ENCODE measurements at places on chromosomes 6 and 20.

DNA sequence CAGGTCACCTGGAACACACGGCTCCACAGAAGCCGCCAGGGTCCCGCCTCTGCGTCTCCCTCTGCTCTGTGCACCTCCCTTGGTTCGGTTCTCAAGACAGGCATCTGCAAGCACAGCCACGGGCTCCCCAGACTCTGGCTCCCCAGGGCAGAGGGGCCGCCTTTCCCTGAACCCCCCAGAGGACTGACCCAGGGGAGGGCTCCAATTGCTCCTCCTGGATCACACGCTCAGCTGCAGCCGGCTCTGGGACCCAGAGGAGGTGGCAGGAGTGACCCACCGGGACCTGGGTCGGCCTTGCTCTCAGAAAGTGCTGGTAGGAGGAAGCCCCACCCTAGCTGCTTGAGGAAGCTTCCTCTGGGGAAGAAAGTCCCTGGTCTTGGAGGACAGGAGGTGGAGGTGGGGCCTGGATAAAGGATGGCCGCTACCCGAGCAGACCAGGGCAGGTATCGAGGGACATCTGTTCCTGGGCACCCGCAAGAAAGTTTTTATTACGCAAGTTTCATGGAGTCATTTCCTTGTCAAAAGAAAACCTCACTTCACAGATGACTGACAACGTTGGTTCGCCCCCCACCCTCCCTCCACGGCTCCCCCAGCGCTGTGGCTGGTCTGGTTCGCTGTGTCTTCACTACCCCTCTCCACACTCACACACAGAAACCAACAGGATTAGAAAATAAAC, 103.9 kb upstream of the AFDN start:
- no peak for DNase-seq

DNA sequence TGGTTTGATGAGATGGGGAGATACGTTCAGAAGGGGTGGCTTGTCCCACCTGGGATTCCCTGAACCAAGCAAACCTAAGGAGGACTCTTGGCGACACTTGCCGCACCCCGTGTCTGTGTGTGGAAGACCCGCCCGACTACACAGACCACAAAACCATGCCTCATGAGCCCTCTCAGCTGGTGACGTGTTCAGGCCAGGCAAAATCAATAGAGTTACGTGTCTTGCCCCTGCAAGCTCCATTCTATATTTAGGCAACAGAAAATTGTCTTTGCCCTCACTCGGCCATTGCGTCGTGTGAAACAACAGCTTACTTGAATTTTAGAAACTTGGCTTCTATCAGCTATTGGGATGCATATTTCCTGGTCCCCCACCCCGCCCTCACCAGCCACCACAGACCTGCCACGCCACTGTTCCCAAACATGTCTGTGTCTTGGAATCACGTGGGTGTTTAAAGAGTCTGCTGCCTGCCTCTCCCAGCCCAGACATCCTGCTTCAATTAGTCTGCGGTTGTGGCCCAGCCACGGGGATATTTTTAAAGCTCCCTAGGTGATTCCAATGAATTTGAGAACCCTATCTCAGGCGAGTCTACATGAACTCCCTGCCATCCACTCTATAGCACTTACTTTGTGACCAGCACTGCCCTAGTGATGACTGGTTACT, 279.2 kb upstream of the EXOC2 start:
- no peak for DNase-seq

DNA sequence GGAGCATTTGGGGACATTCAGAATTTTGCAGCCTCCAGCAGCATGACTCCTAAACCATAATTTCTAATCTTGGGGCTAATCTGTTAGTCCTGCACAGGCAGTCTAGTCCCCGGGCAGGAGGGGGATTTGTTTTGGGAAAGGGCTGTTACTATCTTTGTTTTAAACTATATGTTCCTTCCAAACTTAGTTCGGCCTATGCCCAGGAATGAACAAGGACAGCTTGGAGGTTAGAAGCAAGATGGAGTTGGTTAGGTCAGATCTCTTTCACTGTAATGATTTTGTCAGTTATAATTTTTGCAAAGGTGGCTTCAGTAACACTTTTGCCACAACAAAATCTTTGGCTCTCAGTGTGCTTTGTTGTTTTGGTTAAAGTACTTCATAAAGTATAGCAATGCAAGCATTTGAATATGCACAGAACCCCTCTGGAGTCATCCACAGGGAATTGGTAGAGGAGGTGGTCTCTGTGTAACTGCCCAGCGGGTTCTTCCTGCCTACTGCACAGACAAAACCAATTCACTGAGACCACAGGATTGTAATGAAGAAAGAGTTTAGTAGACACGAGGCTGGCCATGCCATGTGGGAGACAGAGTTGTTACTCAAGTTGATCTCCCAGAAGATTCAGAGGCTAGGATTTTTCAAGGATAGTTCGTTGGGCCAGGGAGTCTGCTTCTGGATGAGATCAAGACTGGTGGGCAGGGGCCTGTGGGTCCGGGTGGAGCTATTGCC, 224.1 kb upstream of the MYLIP start:
- no peak for DNase-seq

- DNase-seq: no peak
Observed at GRCh38 chr20:955111-955510, 39.0 kb upstream of the ANGPT4 start.

GRCh38 chr6:104951677-104952076, 5.2 kb upstream of the LIN28B start:
- DNase-seq: no peak

DNA sequence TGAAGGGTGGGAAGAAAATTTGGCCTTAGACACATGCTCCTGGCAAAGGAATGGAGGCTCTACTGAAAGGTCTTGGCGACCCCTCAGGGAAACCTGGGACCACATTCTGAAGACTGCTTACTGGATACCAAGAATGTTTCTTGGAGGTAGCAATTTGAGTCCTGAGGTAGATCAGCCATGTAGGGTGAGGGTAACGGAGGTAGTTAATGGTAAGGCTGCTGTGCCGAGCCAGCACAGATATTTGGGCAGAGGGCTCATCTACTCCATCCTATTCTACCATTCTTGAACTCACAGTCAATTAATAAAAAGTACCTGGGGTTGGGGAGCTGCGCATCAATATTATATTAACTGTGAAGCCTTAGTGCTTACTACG, 401 bp upstream of the PHF3 start:
- no peak for DNase-seq

DNA sequence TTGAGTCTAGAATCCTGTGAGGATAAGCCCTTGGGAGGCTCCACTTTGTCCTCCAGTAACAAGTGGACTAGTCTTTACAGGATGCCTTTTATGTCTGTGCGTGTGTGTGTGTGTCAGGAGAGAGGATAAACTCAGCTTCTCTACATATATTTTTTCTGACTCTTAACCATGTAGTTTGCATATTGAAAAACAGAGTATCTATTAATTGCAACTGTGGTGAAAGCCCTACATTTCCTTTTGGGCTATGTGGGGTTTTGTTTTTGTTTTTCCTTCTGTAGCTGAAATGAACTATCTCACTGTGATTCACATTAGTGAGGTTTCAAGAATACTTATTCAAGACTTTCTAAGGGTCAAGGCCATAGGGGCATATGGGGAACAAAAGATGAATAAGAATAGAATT, 17.7 kb downstream of the TPBG start:
- DNase-seq: no peak

DNA sequence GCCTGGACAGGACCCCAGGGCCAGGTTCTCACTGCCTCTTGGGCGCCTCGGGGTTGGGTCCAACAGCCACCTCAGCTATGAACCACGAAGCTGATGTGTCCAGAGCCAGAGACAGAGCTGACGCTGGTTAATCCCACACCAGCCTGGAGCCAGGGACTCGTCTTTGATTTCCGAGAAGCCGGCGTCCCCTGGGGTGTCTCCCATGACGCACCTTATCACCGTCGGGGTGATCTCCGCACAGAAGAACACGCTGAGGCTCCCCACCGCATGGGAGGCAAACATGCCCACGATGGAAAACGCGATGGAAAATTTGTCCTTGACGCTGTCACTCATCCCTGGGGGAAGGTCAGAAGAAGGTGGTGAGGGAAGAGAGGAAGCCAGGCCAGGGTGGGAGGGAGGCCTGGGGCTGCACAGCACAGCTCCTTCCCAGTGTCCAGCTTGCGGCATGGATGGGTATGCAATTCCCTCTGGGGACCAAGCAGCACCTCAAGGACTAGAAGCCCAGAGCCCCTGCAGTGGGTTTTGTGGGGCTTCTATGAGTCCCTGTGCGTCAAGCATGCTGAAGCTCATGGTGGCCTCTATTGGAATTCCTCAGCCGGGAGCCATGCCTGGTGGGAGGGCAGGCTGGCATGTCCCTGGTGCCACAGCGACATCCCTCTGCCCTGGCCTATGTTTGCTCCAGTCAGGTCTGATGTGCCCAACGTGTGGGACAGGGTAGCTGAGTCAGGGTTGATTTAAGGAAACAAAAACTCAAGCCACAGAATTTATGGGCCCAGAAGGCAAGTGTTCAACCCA, 25.1 kb downstream of the PSMG4 start:
- DNase-seq: no peak

- peak; percentile 72 for DNase-seq
Observed at GRCh38 chr6:45576648-45577624, 199.2 kb upstream of the SUPT3H start.

- DNase-seq: peak; percentile 80
Observed at GRCh38 chr20:3777716-3778629, 3.3 kb downstream of the SPEF1 start.

DNA sequence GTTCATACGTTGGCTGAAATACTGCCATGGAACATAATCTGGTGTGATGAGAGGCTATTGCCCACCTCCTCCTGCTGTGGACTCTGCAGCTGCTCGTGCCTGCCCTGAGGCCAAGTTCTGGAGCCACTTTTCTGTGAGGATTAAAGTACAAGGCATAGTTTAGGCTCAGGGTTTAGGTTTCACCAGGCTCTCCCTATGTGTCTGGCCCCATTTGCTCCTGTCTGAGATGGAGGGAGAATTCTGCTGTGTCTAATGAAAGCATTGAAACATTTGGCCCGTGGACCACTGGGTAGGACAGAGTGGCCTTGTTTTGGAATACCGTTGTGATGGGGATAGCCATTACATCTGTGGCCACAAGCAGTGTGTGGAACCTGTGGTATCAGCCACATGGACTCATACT, 5.9 kb downstream of the WRNIP1 start:
- DNase-seq: no peak

- DNase-seq: peak; percentile 39
Observed at GRCh38 chr6:4805553-4806336, 29.5 kb downstream of the CDYL start.

DNA sequence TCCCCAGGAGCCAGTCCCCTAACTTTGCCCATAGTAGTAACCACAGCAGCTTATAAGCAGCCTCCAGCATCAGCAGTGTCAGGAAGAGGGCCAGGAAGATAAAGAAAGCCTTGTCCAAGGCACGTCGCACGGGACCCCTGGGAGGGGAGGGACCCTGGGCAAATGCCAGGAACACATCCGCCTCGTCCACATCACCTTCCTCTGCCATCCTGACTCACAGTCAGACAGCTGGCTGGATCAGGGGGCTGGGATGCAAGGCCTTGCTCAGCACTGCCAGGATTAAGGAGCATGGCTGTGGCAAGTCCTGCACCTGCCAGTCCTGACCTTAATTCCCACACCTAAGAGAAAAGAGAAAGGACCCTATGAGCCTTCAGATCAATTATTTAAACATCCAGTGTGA, 11.5 kb upstream of the ZBTB22 start:
- DNase-seq: no peak

DNA sequence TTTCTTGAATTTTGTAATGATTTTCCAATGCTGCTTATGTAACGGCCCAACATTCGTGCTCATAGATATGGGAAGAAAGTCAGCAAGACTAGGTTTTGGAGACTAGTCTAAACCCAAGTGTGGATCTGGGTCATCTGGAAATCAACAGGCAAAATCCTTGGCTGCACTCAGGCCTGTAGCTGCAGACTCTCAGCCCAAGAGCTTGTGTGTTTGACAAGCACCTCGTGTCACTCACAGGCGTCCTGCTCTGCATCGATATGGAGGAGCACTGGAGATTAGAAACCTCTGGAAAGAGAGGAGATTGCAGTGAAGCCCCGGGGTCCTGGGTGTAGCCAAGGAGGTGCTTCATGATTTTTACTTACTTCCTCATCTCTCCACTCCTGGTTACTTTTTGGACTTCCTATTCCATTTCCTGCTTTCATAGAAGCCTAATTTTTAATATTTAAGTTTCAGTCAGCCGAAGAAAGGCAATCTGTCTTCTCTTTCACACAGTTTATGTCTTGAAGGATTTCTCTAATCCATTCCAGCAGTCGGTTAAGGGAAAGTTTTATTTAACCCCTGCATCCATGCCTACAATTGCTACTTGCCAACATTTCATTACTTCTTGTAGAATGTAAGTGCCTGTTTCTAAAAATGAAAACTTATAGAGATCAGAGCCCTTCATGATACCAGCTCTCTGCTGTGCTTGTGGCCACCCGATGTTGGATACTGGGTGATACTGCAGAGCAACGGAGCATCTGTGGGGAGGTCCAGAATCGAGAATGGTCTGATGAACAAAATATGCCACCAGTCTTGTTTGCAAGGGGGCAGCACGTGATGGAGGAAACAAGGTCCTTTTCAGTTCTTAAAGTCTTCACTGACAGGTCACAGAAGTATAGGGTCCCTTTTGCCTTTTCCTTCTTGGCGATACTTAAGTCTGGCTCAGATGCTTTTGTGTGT, 296.3 kb downstream of the QKI start:
- peak; percentile 38 for DNase-seq

- DNase-seq: no peak
Observed at GRCh38 chr20:50522053-50522674, 12.0 kb downstream of the PTPN1 start.

DNA sequence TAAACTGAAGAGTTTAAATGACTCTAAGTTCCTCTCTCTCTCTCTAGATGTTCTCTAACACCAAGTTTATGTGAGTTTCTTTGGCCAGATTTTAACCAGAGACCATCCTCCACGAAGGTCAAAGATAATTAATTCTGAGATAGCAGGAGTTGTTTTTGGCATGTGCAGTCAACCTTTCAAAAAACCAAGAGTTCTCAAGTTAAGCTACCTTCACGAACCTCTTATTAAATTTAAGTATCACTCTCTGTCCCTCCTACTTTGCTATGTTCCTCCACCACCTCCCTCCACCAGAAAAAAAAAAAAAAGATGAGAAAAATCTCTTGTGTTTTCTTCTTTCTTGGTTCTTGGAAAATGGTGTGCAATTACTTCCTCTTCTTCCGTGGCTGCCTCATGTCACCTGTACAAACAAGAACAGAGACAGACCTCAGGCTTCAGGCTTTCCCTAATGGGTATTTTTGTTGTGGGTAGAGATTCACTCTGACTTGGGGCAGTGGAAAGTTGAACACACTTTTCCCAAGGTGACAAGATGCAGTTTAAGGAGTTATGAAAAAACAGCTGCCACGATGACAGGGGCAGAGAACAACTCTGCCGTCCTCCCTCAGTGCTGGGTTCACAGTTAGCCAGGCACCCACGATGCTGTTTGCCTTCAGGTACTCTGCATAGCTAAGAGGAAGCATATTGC, 64.3 kb downstream of the ADTRP start:
- DNase-seq: no peak

Data from heart left ventricle (tissue), 16 donors.